ENCODE measurements at places on chromosomes 5 and 9.

GRCh38 chr5:118775790-118776499, 212.4 kb downstream of the DTWD2 start:
- no peak for DNase-seq

DNA sequence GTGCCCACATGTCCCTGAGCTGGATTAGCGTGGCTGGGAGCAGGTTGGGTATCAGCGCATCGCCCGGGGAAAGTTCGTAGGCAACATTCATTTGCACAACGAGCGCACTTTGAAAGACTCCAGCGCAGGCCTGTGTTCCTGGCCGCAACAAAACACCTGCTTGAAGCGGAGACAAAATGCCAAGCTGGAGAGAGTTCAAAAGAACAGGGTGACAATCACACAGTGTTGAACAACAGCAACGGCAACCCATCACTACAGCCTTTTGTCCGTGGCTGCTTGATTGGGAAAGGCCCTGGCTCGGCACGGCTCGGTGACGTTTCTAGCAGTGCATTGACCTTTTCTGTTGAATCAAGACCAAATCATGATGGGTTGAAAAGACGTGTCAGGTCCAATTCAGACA, 336.3 kb downstream of the IRX1 start:
- no peak for DNase-seq

- no peak for DNase-seq
These were observed 28.2 kb upstream of the SMAD5 start for GRCh38 chr5:136104306-136104965.

- DNase-seq: no peak
These were observed 356.3 kb downstream of the CSNK1G3 start for GRCh38 chr5:123868267-123868666.

- DNase-seq: no peak
These were observed 205.2 kb upstream of the ZNF608 start for GRCh38 chr5:124951661-124952060.

GRCh38 chr9:36153746-36154145, 15.4 kb upstream of the CCIN start:
- DNase-seq: no peak

- no peak for DNase-seq
These were observed 307.8 kb downstream of the RAB3C start for GRCh38 chr5:58890701-58891085.

- no peak for DNase-seq
These were observed 312.5 kb downstream of the PSAT1 start for GRCh38 chr9:78609450-78609849.

DNA sequence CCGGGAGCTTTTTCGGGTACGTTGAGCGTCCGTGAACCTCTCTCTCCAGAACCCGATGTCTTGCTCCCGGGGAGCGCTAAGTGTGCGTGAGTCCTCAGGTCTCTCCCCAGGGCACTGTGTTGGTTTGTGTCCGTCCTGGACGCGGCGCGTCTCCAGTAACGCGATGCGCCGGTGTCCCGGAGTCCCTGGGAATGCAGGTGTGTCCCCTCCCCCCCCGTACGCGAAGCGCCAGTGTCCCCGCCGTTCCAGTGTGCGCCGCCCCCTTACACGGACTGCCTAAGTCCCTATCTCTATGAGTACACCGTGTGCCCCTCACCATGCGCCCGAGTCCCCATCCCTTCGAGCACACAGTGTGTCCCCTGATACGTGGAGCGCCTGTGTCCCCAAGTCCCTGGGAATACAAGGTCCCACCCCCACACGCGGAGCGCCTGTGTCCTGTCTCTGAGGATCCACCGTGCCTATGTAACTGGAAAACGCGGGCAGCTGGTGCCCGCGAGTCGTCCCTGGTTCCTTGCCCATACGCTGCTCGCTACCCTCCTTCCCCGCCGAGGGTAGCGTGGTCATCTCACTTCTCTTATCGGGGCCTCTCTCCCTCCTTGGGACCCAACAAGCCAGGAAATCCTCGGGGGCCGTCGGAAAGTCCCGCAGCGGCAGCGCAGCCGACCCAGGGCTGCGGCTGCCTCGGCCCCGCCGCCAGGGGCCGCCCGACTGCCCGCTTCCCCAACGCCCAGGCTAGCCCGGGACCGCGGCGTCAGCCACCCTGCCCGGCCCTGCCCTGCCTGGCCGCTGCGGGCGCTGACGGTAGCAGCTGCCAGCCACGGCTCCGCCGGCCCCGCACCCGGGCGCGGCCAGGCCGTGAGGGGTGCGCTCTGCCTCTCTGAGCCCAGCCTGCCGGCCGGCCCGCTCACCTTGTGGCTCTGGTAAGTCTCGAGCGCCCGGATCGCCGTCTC, 709 bp downstream of the ELL2 start:
- DNase-seq: peak; percentile 59

- no peak for DNase-seq
These were observed 75.6 kb upstream of the SLC44A1 start for GRCh38 chr9:105168870-105169319.

GRCh38 chr9:94757158-94757557, 30.7 kb downstream of the AOPEP start:
- no peak for DNase-seq

DNA sequence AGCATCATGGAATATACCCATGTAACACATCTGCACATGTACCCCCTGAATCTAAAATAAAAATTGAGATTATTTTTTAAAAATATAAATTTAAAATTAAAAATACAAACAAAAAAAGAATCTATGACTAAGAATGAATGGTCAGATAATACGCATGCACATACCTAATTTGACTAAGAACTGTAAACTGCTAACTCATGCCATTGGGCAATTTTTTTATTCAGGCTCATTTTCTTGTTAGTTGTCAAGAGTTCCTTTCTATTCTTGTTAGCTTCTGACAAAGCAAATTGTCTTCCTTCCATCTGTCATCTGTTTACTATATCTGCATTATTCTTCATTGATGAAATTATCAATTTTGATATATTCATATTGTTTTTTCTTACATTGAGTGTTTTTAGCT, 69.5 kb upstream of the HAND1 start:
- no peak for DNase-seq

DNA sequence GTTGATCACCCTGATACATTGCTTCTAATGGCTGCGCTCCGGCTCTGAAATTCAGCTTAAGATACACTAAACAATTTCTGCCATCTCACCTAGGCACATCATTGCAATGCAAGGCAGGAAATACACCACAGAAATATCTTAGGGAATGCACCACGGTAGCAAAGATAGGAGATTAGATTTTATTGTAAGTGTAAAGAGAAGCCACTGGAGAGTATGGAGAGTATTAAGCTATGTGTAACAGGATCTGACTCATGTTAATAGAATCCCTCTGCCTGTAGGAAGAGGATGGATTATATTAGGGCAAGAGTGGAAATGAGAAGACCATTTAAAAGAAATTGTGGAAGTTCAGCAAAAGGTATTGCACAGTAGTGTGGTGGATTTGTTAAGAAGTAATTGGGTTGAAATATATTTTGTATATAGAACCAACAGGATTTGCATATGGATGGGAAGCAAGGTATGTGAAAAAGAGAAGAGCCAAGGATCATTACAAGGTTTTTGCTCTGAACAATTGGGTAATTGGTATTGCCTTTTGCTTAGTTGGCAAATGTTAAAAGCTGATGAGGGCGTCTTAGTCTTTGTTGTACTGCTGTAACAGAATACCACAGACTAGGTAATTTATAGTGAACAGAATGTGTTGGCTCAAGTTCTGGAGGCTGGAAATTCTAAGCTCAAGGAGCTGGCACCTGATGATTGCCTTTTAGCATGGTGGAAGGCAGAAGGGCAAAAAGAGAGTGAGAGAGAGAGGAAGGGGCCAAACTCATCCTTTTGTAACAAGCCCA, 636.1 kb downstream of the PSAT1 start:
- DNase-seq: no peak

DNA sequence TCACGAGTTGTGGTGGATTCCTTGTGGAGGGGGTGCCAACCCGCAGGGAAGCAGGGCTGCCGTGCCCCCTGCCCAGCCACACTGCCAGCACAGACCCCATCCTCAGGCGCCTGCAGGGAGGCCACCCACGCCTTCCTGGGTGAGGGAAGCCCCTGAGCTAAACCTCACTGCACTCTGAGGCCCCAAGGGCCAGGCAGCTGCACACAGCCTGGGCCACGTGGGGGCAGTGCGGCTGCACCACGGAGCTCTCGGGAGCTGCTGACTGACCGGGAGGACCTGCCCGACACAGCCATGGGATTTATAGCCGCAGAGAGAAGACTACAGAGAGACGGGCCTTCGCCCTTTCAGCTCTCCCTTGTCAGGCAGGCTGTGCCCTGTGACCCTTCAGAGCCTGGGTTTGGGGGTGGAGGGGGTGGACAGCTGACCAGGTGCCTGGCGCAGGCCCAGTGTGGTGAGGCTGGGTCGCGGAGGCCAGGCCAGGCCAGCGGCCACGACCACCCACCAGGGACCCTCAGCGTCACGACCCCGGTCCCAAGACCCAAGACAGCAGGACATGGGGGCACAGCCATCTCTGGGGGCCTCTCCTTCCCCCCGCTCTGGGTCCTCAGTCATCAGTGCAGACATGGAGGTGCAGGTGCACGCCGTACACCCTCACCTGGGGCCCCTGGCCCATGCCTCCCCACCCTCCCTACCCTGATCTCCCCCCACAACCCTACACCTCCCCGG, 4.3 kb upstream of the AHRR start:
- no peak for DNase-seq

GRCh38 chr9:2634153-2634552, 12.6 kb downstream of the VLDLR start:
- DNase-seq: no peak

- DNase-seq: no peak
These were observed 737 bp downstream of the RNF180 start for GRCh38 chr5:64166201-64166959.

- no peak for DNase-seq
These were observed 12.9 kb upstream of the ACTBL2 start for GRCh38 chr5:57495285-57496086.

DNA sequence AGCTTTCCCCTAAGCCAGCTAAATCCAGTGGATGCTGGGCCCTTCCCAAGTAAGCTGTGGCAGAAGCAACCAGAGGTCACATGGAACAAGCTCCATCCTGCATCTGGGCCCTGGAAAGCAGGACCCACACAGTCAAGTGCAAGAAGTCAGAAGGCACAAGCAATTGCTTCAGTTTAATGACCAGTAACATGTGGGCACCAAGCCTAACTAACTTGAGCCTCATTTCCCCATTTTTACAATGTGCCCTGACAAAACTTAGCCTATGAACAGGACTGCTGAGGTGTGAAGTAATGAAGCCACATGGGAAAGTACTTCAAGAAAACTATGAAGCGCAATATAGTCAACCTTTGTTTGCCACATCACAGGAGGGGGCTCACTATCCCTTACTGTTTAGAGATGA, 90.5 kb downstream of the TLE1 start:
- DNase-seq: no peak

- DNase-seq: no peak
These were observed 84.6 kb upstream of the DNAH5 start for GRCh38 chr5:14028938-14029584.

GRCh38 chr5:53438486-53439472, 41.6 kb upstream of the FST start:
- no peak for DNase-seq

- no peak for DNase-seq
These were observed 122.3 kb downstream of the NR3C1 start for GRCh38 chr5:143281226-143281625.

DNA sequence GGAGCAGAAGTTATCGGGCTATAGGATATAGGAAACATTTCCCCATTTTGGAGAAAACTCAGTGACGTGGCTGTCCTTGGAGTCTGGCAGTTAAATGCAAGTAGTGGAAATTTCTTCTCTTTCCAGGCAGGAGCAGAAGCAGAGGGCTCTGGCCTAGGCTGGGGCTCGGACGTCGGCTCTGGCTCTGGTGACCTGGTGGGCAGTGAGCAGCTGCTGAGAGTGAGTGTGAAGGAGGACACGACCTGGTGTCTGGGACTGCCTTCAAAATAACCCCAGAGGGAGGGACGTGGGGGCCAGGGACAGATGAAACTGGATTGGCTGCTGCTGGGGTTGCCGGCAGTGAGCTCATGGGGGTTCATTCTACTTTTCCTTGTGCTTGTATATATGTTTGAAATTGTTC, 79.5 kb downstream of the COL15A1 start:
- no peak for DNase-seq

- DNase-seq: no peak
These were observed 1527.5 kb upstream of the C9orf72 start for GRCh38 chr9:29100762-29101161.

GRCh38 chr5:114467171-114467570, 105.3 kb downstream of the KCNN2 start:
- no peak for DNase-seq

GRCh38 chr5:136018814-136019783, 9.7 kb upstream of the TGFBI start:
- DNase-seq: no peak

DNA sequence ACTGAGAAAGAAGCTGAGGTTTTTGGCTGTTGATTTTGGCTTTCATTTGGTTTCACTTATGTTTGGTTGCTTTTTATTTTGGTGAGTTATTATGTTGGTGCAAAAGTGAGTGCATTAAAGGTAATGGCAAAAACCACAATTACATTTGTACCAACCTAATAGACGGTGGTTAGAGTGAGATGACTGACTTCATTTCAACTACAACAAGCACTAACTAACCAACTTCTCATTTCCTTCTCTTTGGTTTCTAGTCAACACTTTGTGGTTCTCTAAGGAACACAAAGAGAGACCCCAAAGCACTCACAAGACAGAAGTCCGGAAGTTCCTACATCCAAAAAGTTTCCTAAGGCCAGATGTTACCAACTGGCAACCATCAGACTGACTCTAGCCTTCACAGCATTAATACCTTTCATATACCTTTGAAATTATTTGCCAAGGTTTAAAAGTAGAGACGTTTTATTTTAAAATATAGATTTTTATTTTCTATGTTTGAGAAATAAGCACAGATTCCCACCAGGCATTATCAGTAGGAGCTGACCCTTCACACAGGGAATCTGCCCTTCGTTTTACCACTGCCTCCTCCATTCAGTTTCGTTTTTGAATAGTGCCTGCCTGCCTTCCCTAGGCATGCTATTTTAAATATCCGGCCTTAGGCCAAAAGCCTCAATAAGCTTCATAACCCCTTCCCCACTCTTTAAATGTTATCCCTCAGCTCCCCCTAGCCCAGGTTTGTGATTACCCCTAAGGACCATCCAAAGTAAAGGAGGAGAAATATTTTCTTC, 301.1 kb upstream of the PTGER4 start:
- DNase-seq: no peak

GRCh38 chr5:4313138-4313537, 717.5 kb downstream of the IRX1 start:
- no peak for DNase-seq

GRCh38 chr5:115349001-115349817, 52.8 kb upstream of the CCDC112 start:
- DNase-seq: no peak

- DNase-seq: no peak
These were observed 5.8 kb upstream of the RAB14 start for GRCh38 chr9:121207371-121207940.
